Memory B cell (primary cell): ENCODE measurements at places on chromosomes 3 and 15.

GRCh38 chr3:192795021-192795420 is 67.7 kb upstream of the FGF12 start:
- DNase-seq: no peak
- peaks cover 7% of the 10 kb centered on the region for H3K36me3 ChIP-seq
- H3K27ac ChIP-seq: no peak overlapping the region
- peaks cover 4% of the 10 kb centered on the region for H3K27me3 ChIP-seq
- H3K4me3 ChIP-seq: no peak overlapping the region
- H3K4me1 ChIP-seq: no peaks in the 10 kb centered on the region

- no peaks in the 10 kb centered on the region for H3K36me3 ChIP-seq
- H3K4me3 ChIP-seq: no peak overlapping the region
- H3K27me3 ChIP-seq: no peaks in the 10 kb centered on the region
- no peak overlapping the region for H3K27ac ChIP-seq
- peaks cover 7% of the 10 kb centered on the region for H3K4me1 ChIP-seq
- no peak for DNase-seq
These were observed 4.6 kb downstream of the ERICH6 start for GRCh38 chr3:150699068-150699639.

DNA sequence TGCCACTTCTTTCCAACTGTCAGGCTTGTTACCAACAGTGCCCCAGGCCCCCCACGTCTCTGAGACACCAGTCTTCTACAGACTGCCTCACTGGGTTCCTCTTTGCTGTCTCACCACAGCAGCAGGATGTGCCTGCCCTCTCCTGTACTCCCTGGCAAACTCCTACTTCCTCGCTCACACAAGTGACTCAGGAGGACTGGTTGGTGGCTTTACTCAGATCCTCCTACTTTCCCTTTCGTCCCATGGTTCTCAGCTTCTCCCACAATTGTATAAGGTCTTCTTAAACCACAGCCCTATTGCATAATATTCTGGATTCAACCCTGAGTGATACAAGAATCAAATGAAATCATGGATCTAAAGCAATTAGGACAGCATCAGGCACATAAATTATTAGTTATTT is 246.6 kb upstream of the PROK2 start:
- no peaks in the 10 kb centered on the region for H3K36me3 ChIP-seq
- no peak overlapping the region for H3K27ac ChIP-seq
- H3K4me1 ChIP-seq: peaks cover 11% of the 10 kb centered on the region
- H3K27me3 ChIP-seq: peaks cover 3% of the 10 kb centered on the region
- no peak overlapping the region for H3K4me3 ChIP-seq

- H3K4me1 ChIP-seq: no peaks in the 10 kb centered on the region
- no peak overlapping the region for H3K4me3 ChIP-seq
- no peak overlapping the region for H3K27ac ChIP-seq
- DNase-seq: no peak
- no peaks in the 10 kb centered on the region for H3K27me3 ChIP-seq
- H3K36me3 ChIP-seq: no peaks in the 10 kb centered on the region
These were observed 32.5 kb upstream of the CCDC54 start for GRCh38 chr3:107344722-107345121.

DNA sequence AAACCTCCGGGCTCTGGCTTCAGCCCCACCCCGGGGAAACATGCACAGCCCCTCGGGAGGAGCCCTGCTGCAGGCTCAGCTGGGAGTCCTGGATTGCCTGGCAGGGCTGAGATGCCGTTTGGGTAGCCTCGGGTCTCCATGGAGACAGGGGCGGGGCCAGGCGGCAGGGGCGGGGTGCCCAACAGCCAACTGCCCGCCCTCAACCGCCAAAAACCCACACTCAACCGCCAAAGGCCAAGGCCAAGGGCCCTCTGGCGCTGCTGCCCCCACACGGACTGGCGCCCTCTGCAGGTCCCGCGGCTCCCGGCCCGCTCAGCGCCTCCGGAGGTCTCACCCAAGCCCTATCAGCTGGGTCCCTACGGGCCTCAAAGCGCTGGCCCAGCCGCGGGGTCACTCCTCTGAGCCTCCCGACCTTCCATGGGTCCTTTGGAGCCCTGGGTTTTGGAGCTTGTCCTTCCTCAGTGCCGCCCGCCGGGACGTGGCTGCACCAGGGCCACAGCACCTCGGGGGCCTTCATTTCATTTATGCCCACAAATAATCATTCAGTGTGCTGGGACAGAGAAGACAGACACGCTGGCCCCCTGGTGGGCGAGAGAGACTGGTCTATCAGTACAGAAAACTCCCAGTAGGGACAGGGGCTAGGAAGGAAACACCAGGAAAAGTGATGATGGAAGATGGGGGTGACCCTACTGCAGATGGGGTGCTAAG is 33.5 kb upstream of the ACAD9 start:
- no peaks in the 10 kb centered on the region for H3K27me3 ChIP-seq
- H3K36me3 ChIP-seq: no peaks in the 10 kb centered on the region
- peak; percentile 59 for DNase-seq
- peak overlapping the region; percentile 78 for H3K4me3 ChIP-seq
- peaks cover 7% of the 10 kb centered on the region for H3K4me1 ChIP-seq

- no peaks in the 10 kb centered on the region for H3K4me1 ChIP-seq
These were observed 28.7 kb upstream of the PIGZ start for GRCh38 chr3:196997311-196997710.

- no peaks in the 10 kb centered on the region for H3K27me3 ChIP-seq
- DNase-seq: no peak
- no peaks in the 10 kb centered on the region for H3K4me1 ChIP-seq
- no peak overlapping the region for H3K27ac ChIP-seq
These were observed 18.2 kb downstream of the SSR3 start for GRCh38 chr3:156536524-156537316.

- H3K4me1 ChIP-seq: no peaks in the 10 kb centered on the region
- no peak overlapping the region for H3K27ac ChIP-seq
- no peak overlapping the region for H3K4me3 ChIP-seq
- DNase-seq: no peak
- peaks cover 4% of the 10 kb centered on the region for H3K27me3 ChIP-seq
- H3K36me3 ChIP-seq: peaks cover 2% of the 10 kb centered on the region
These were observed 9.1 kb upstream of the FETUB start for GRCh38 chr3:186630950-186631641.

DNA sequence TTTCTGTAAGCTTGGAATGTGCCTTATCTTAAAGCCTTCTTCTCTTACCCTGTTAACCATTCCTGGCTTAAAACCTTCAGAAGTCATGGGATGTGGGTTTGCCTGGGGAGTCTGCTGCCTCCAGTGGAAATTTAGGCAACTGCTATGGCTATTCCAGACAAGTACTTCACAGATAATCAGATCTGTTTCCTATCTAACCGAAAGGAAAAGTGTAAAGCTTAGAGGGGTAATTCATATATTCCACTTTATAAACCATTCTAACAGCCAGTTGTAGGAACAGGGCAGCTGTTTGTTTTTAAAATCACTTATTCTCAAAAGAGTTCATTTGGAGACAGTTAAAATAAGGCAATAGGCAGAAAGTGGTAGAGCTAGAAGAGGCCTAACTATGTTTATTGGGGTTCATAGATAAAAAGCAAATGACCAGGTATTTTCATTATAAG is 219.9 kb downstream of the TCF12 start:
- H3K36me3 ChIP-seq: peaks cover 2% of the 10 kb centered on the region
- no peak overlapping the region for H3K4me3 ChIP-seq
- peaks cover 12% of the 10 kb centered on the region for H3K4me1 ChIP-seq
- H3K27ac ChIP-seq: peak overlapping the region; percentile 47

GRCh38 chr15:31324806-31325594 is 1.6 kb upstream of the KLF13 start:
- DNase-seq: no peak
- H3K27ac ChIP-seq: peak overlapping the region; percentile 93
- H3K36me3 ChIP-seq: peaks cover 5% of the 10 kb centered on the region
- peaks cover 35% of the 10 kb centered on the region for H3K4me1 ChIP-seq

GRCh38 chr3:58321791-58322190 is 10.9 kb upstream of the PXK start:
- peaks cover 6% of the 10 kb centered on the region for H3K36me3 ChIP-seq
- no peak overlapping the region for H3K4me3 ChIP-seq

GRCh38 chr15:50267577-50267976 is 2.1 kb upstream of the HDC start:
- H3K36me3 ChIP-seq: peaks cover 4% of the 10 kb centered on the region
- DNase-seq: no peak
- H3K27ac ChIP-seq: no peak overlapping the region

GRCh38 chr3:75967071-75967470 is 181.7 kb upstream of the ZNF717 start:
- no peak overlapping the region for H3K4me3 ChIP-seq
- no peak overlapping the region for H3K27ac ChIP-seq
- no peak for DNase-seq
- no peaks in the 10 kb centered on the region for H3K27me3 ChIP-seq

DNA sequence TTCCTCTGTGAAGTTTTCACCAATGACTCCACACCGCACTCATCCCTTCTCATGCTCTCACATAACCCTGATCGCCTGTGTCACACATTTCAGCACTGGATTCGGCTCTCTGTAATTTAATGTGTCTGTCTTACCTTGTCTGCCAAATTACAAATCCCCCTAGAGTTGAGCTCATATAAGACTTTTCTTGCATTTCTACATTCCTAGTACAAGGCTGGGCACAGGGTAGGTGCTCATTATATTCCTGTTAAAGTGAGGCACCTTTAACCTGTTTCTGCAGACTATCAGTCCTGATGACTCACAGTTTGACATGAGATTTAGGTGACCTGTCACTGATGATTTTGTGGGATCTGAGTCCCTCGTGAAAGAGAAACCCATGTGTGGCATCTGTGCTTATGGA is 22.6 kb downstream of the TGM5 start:
- H3K27ac ChIP-seq: no peak overlapping the region
- no peaks in the 10 kb centered on the region for H3K36me3 ChIP-seq
- no peak overlapping the region for H3K4me3 ChIP-seq
- no peaks in the 10 kb centered on the region for H3K27me3 ChIP-seq

- no peaks in the 10 kb centered on the region for H3K4me1 ChIP-seq
- H3K4me3 ChIP-seq: no peak overlapping the region
- H3K27ac ChIP-seq: no peak overlapping the region
- peaks cover 13% of the 10 kb centered on the region for H3K27me3 ChIP-seq
These were observed 366.8 kb upstream of the UMPS start for GRCh38 chr3:124363476-124363875.

- no peak overlapping the region for H3K4me3 ChIP-seq
- peaks cover under 1% of the 10 kb centered on the region for H3K4me1 ChIP-seq
- DNase-seq: no peak
- H3K27ac ChIP-seq: no peak overlapping the region
These were observed 254.4 kb downstream of the OPA1 start for GRCh38 chr3:193847402-193847801.

GRCh38 chr3:149087208-149087607 is 875 bp upstream of the HLTF start:
- no peak overlapping the region for H3K27ac ChIP-seq
- H3K27me3 ChIP-seq: no peaks in the 10 kb centered on the region
- H3K4me1 ChIP-seq: peaks cover 26% of the 10 kb centered on the region
- H3K4me3 ChIP-seq: no peak overlapping the region

DNA sequence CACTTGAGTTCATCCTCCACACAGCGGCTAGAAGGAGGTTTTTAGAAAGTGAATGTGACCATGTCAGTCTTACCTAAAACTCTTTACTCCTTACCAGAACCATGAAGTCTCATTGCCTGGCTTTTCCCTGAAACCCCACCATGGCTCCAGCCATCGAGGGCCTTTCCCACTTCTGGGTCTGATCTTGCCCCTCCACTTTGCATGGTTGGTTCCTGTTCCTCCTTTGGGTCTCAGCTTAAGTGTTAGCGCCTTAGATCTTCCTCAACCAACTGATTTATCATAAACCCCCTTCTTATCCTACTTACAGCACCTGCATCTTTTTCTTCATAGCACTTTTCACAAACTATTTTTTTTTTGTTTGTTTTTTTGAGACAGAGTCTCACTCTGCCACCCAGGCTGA is 45.9 kb upstream of the ULK4 start:
- peaks cover under 1% of the 10 kb centered on the region for H3K36me3 ChIP-seq
- H3K4me1 ChIP-seq: peaks cover 17% of the 10 kb centered on the region
- H3K4me3 ChIP-seq: no peak overlapping the region
- peak overlapping the region; percentile 12 for H3K27ac ChIP-seq
- DNase-seq: no peak

DNA sequence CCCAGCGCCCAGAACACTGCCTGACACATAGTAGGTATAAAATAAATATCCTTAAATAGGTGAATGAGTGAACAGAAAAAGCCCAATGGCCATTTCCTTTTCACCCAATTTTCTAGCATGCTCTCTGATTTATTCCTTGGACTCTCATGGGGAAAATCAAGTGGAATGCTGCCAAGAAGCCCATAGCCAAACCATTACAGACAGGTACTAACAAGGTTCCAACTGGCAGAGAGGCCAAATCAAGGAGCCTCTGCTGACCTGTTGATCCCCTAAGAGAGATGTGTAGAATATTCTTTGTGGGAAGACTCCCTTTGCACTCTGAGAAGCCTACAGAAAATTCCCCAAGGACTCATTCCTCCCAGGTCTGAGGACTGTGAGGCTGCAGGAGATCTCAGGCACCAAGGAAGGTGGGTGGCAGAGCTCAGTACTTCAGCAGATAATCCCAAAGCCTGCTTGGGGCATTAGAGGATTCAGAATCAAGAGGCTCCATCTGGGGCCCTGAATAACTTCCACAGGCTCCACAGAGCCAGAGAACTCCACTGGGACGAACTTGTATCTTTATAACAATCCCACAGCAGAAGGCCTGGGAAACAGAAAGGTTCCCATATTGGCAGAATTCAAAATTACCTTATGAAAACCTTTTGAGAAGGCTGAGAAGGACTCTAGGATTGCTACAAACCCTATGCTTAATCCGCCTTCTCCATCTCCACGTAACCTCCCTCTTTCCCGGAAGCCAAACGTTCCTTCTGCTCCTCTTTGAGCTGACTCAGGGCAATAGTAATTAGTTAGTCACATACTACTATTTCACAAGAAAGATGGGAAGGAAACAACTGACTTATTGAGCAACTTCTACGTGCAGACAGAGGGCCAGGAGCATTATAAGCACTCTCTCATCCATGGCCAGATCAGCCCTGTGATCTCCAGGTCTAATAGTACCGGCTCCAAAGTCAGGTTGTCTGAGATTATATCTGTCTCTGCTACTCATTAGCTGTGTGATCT is 34.5 kb downstream of the PRICKLE2 start:
- H3K27me3 ChIP-seq: peaks cover 4% of the 10 kb centered on the region
- DNase-seq: no peak

- H3K27ac ChIP-seq: no peak overlapping the region
- no peaks in the 10 kb centered on the region for H3K36me3 ChIP-seq
- no peak overlapping the region for H3K4me3 ChIP-seq
- no peaks in the 10 kb centered on the region for H3K4me1 ChIP-seq
- DNase-seq: no peak
These were observed 90.5 kb upstream of the DGKG start for GRCh38 chr3:186452517-186452916.

GRCh38 chr3:172238188-172238587 is 198.8 kb downstream of the FNDC3B start:
- no peaks in the 10 kb centered on the region for H3K4me1 ChIP-seq
- no peak overlapping the region for H3K4me3 ChIP-seq
- no peak for DNase-seq
- H3K27ac ChIP-seq: no peak overlapping the region
- H3K27me3 ChIP-seq: no peaks in the 10 kb centered on the region

DNA sequence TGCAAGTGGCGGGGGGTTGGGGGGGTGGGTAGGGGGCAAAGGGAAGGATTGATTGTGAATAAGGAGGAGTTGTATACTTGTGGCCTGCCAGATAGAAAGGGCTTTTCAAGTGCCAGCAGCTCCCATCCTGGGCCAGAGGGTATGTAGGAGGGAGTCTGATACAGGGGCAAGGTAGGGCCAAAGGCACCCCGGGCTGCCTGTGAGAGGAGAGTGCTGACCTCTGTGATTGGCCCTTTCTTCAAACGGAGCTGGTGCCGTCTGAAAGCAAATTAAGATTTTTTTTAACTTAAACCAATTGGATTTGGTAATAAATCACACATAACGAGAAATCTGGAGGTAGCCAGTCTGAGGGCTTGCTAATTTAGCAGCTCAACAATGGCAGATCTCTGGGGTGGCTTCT is 229.9 kb downstream of the THSD4 start:
- no peak overlapping the region for H3K27ac ChIP-seq
- no peak for DNase-seq
- peaks cover 15% of the 10 kb centered on the region for H3K27me3 ChIP-seq
- no peak overlapping the region for H3K4me3 ChIP-seq
